C1 segment of cervical spinal cord (tissue), 14 donors: ENCODE measurements at places on chromosomes 3 and 15.

- no peak for DNase-seq
Measured at GRCh38 chr3:141080431-141080830, 29.3 kb downstream of the SPSB4 start.

DNA sequence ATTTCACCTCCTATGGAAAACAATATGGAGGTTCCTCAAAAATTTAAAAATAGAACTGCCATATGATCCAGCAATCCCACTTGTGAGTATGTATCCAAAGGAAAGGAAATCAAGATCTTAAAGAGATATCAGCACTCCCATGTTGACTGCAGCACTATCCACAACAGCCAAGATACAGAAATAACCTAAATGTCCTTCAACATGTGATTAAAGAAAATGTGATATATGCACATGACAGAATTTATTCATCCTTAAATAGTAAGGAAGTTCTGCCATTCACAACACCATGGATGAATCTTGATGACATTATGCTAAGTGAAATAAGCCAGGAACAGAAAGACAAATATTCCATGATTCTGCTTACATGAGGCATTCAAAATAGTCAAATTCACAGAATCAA, 303.6 kb upstream of the LRRN1 start:
- DNase-seq: no peak

GRCh38 chr3:160820430-160820829, 64.4 kb downstream of the PPM1L start:
- no peak for DNase-seq

GRCh38 chr3:146504498-146505197, 35.3 kb upstream of the PLSCR2 start:
- no peak for DNase-seq

DNA sequence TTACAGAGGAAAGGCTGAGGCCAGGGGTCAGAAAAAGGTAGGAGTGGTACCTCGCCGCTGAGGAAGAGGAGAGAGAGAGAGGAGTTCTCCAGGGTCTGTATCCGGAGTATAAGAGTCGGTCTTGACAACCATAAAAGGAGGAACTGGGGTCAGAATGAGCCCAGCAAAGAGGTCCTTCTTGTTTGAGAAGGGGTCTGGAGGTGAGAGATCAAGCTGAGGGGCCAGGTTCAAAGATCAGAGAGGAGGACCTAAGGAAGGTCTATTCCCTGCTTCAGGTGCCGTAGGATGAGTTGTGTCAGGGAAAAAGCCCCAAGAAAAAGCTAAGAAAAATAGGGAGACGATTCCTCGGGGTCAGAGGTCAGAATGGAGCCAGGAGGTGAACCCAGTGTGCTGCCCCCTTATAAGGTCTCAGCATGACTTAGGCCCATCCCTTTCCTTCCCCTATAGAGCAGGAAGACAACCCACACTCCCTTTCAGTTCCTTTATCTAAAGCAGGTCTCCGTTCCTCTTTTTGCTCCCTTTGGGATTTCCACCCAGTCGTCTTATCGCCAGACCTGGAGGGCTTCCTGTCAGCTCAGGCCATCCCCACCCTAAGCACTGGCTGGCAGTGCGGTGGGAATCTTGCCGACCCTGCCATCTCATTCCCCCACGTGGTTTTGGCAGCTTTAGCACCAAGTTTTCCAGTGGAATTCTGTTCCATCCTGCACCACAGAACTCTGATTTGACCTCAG, 651 bp downstream of the MTMR14 start:
- DNase-seq: no peak

GRCh38 chr15:40053831-40054604, 15.0 kb upstream of the SRP14 start:
- no peak for DNase-seq

GRCh38 chr3:148227534-148227933, 470.2 kb upstream of the AGTR1 start:
- no peak for DNase-seq

DNA sequence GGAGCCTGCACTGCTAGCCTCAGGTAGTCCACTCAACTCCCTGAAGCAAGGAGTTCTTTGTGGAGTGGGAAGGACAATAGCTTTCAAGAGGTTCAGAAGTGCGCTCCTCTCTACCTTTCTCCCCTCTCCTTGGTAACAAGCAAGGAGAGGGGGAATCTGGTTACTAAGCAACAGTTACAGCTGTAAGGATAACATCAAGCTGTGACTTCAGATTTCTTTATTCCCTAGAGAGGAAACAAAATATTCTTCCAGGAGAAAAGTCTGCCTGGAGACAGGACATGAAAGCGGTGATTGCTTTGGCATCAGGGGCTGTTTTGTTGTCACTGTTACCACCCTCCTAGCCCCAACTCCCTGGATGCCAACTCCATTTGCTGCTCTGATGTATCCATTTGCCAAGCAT, 70.4 kb downstream of the TRANK1 start:
- no peak for DNase-seq

DNA sequence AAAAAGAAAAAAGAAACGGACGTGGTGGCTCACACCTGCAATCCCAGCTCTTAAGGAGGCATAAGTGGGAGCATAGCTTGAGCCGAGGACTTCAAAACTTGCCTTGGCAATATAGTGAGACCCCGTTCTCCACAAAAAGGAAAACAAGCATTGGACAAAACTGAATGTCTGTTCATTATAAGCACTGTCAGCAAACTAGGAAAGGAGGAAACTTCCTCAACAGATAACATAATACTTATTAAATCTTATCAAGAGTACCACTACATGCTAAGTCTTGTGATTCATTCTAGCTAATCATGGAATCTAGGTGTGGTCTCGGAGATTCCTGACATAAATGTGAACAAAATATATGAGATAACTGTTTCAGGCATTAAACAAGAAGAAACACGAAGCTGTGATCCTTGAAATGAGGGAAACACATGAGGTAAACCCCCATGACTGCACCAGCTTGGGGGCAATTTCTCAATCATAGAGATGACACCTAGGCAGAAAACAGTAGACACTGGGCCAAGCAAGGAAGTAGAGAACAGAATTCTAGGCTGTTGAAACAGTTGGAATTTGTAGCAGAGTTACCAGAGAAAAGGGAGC, 33.3 kb downstream of the TRPM7 start:
- no peak for DNase-seq

DNA sequence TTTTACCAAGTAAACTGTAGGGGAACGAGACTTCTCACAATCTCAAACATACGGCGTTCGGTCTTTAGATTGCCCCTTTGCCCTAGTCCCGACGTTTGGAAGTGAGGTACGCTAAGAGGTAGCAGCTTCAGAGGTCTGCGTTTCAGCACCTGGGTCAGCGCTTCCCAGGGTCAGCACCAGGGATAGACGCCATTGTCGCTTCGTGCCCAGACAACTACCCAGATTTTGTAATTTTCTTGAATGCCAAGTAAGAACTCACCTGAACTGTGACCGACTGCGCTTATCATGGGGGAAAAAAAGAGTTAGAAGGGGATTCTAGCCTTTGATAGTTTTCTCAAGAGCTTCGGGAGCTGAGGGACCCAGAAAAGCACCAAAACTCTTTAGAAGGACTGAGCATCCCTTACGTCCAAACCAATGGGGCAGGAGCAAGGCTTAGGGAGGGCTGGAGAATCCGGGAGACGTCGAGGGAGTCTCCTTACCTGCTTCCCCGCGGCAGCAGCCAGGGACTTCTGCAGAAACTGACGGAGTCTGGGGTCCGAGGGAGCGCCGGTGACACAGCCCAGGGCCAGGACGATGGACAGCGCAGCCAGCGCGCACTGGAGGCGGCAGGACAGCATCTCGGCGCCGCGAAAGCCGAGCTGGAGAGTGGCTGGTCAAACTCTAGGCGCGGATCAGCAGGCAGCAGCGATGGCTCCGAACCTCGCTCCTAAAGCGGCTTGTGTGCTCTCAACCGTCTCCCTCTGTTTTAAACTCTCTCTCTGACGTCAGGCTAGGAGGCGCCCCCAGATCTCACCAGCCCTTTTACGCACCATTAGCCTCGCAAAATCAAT, at the start of gene SST:
Gene SST (minus strand): TSS at position 720 of the 830 bp plus-strand sequence. CDS start 103 bp downstream, at position 617.
- no peak for DNase-seq

DNA sequence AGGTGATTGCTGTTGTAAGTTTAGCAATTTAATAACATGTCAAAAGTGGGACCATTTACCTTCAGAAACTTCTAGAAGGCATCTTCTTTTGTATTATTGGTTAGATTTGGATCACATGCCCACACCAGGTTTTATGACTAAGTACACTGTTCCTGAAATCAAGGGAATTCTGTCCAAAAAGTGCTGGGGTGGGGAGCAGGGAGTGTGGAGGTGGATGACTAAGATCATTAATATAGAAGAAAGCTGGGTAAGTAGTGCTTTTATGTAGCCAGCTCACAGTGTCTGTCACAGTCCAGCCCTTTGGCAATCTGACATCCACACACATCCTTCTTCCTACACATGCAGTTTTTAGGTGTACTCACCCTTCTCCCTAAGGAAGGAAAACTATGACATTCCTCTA, 120.0 kb downstream of the TMCO5A start:
- no peak for DNase-seq

GRCh38 chr15:87871731-87872320, 384.7 kb downstream of the NTRK3 start:
- peak; percentile 8 for DNase-seq

- no peak for DNase-seq
Measured at GRCh38 chr3:88312256-88312655, 162.5 kb downstream of the C3orf38 start.

- no peak for DNase-seq
Measured at GRCh38 chr15:100951965-100952364, 32.8 kb downstream of the LRRK1 start.

GRCh38 chr3:126528800-126529541, 5.0 kb downstream of the CHST13 start:
- no peak for DNase-seq

DNA sequence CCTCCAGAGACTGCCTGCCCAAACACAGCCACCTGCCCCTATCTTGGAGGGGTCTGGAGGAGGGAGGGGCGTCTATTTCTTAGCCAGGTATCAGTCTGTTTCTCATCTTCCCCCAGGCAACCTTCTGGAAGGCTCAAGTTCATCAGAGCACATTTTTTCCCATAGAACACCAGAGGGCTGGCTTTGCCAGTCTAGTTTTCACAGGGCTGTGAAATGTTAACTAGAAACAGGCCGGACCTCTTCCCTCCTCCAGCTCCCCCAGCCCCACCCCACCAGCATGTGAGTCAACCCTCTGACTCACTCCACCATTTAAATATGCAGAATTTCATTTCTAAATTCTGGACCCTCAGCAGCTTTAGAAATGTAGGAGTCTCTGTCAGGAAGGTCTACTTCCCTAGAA, 66.9 kb downstream of the SLCO2A1 start:
- DNase-seq: no peak

DNA sequence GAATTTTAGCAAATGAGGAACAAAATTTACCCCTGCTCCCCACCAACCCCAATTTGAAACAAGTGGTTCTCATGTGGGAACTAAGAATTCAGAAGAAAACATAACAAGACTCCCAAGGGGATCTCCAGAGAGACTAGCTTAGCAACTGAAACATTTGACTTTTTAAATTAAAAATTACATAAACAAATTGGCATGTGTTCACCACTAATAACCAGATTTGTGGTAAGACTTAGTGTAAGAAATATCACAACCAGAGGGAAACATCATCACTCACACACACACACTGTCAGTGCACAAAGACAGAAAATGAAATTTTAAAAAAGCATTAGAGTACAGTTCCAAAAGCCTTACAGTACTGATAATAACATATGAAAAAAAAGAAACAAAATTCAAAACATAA, 348.8 kb downstream of the CGGBP1 start:
- no peak for DNase-seq

GRCh38 chr3:113247675-113248458, 36.5 kb downstream of the BOC start:
- no peak for DNase-seq

DNA sequence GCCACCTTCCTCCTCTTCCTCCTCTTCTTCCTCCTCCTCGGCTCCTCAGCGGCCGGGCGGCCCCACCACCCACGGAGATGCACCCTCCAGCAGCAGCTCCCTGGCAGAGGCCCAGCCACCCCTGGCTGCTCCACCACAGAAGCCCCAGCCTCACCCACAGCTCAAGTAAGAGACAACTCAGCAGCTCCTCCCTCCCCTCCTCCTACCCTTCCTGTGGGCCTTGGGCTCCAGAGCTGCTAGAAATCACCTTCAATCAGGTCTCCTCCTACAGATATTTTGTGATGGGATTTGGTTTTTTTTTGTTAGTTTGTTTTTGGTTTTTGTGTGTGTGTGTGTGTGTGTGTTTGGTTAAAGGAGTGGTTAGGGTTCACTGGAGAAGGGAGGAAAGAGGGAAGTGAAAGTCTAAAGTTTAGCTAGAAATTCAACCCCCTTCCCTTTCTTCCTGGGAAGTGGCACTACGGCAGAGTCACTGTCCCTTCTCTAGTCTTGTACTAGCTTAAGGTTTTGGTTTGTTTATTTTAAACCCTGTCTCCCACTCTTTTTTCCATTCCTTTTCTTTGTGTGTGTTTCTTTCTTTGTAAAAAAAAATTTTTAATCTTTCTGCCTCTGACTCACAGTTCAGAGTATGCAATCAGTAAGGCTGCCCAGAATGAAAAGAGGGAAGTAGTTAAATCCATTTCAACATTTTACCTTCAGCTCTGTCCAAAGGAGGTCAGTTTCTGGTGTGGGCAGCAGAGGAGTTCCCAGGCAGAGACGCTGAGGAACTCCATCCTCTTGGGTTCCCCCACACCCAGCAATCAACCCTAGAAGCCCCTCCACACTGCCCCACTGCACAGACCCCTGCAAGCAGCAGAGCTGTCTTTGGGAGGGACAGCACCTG, 29.0 kb upstream of the TIMP4 start:
- DNase-seq: peak; percentile 19

GRCh38 chr15:72784456-72784876, 908 bp upstream of the ADPGK start:
- no peak for DNase-seq

DNA sequence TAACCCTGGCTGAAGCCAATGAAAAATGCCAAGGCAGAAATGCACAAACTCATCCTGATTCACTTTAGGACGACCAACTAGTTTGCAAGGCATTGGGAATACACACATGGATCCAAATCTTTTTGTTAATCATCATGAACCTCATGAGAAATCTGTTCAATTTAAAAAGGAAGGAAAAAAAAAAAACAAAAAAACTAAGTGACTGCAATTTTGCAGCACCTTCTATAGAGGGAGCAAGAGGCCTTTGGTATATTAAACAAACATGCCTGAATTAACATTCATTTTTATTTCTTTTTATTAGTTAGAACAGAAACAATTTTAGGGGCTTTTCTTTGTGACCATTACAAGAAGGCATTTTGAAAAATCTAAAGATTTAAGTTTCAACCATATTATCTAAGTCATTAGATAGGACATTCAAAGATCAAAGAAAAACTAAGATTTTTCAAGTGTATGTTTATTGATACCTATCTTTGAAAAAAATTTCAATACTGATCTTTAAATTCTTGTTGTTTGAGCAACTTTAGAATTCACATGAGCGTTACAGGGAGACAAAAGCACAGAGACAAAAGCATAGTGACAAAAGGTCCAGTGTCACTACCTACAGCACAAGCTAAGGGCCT, 182.4 kb downstream of the CBLB start:
- no peak for DNase-seq

DNA sequence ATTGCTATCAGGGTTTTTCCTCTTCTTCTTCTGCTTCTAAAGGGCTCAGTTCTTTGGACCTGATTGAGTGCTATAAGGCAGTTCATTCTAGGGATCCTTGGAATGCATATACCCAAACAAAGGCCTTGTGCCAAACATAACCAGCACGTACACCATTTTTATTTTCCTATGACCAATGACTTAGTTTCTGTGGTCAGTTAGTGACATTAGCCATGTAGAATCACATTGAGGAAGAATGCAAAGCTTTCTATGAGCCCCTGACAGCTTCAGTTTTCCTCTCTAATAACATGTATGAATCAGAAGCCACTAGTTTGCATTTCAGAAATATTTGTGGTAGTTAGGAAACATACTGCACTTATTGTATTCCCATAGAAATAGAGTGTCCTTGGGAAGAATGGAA, 240.0 kb downstream of the THRB start:
- no peak for DNase-seq

- no peak for DNase-seq
Measured at GRCh38 chr3:61715886-61716527, 154.6 kb downstream of the PTPRG start.
